ENCODE measurements at places on chromosomes 16 and 17. TPM values are rescaled to one million over a fixed set of nuclear protein-coding genes. Genes with fewer than 3 reads are reported as not detected.

Gene DRC7
- total RNA-seq = 0.55 TPM

Gene NECAB2
- not detected for total RNA-seq

Gene ESRP2
- not detected for total RNA-seq

Gene LMF1
- total RNA-seq = 17.4 TPM

Gene MAPT
- not detected for total RNA-seq

Gene GPR142
- total RNA-seq = not detected

Gene RNF112
- total RNA-seq = not detected

Gene KRT12
- not detected for total RNA-seq

Gene THUMPD1
- total RNA-seq = 39.2 TPM

DNA sequence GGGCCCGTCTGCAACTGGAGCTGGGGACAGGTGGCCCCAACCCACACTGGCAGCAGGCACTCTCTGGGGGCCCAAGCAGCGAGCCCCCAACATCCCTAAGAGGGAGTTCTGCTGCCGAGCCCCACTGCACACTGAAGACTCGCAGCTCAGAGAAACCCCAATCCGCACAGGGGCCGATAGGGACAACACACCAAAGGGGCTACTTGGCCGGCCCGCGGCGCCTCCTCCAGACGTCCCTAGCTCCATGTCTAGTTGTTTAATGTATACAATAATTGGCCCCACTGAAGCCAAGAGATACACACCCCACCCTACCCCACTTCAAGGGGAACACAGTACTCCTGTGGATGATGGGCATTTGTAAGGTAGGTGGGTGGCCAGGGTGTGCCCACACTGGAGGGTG lies 62.7 kb downstream of the ZNF423 start:
- H3K4me1 ChIP-seq = no peaks in the 10 kb centered on the region
- H3K27me3 ChIP-seq = no peaks in the 10 kb centered on the region
- H3K27ac ChIP-seq = no peak overlapping the region
- no peak overlapping the region for H3K4me3 ChIP-seq
- H3K36me3 ChIP-seq = no peaks in the 10 kb centered on the region

GRCh38 chr17:76911299-76912017 lies 43.3 kb downstream of the MGAT5B start:
- H3K4me3 ChIP-seq = no peak overlapping the region
- no peaks in the 10 kb centered on the region for H3K36me3 ChIP-seq
- H3K4me1 ChIP-seq = no peaks in the 10 kb centered on the region
- H3K27ac ChIP-seq = no peak overlapping the region
- DNase-seq = no peak
- H3K27me3 ChIP-seq = no peaks in the 10 kb centered on the region

- no peaks in the 10 kb centered on the region for H3K36me3 ChIP-seq
- DNase-seq = no peak
- no peaks in the 10 kb centered on the region for H3K4me1 ChIP-seq
- H3K4me3 ChIP-seq = no peak overlapping the region
- peaks cover 6% of the 10 kb centered on the region for H3K27me3 ChIP-seq
- H3K27ac ChIP-seq = no peak overlapping the region
Measured at GRCh38 chr17:19328441-19329061, 34.0 kb downstream of the B9D1 start.

DNA sequence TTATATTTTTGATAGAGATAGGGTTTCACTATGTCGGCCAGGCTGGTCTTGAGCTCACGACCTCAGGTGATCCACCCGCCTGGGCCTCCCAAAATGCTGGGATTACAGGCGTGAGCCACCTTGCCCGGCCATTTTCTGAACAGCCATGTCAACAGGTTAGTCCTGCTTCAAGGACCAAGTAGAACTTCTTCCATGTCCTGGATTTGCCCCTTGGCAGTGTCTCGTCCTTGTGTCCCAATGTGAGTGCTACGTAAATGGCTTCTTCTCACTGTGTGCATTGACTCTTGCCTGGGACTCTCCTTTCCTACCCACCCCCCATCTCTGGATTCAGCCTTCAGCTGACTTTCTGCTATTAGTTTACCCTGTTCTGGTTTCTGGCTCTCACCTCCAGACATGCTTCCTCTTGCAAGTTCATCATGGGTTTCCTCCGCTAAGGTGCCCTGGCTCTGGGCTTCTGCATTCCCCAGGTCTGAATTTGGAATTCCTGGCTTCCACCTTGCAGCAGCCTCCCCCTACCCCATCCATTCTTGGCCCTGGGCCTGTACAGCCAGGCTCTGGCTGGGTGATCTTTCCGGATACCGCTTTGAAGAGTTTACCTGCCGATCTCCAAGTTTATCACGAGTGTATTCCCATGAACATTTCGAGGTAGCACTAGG lies 14.0 kb upstream of the IRF8 start:
- no peaks in the 10 kb centered on the region for H3K36me3 ChIP-seq
- H3K4me1 ChIP-seq = peaks cover 31% of the 10 kb centered on the region
- no peak overlapping the region for H3K27ac ChIP-seq
- DNase-seq = no peak

- H3K27ac ChIP-seq = no peak overlapping the region
- no peaks in the 10 kb centered on the region for H3K36me3 ChIP-seq
- no peak for DNase-seq
- peaks cover 8% of the 10 kb centered on the region for H3K27me3 ChIP-seq
Measured at GRCh38 chr17:61499632-61500031, 47.4 kb downstream of the TBX4 start.

DNA sequence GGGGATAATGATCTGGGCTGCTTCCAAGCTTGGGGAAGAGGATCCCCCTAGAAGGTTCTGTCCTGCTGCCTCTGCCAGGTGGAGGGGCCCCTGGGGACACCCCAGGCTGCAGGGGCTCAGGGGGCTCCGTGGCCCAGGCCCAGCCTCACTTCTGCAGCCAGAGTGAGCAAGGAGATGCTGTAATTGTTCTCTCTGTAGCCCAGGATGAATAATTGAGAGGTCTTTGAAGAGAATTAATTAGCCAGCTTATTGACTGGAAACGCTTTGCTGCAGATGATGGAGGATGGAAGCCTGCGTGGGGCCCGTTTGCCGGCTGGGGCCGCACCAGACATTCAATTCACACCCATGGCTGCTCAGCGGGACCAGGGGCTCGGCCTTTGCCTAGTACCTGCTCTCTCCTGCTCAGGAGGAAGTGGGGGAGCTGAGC lies 38.5 kb downstream of the TMEM235 start:
- H3K27me3 ChIP-seq = peaks cover 14% of the 10 kb centered on the region
- peaks cover 9% of the 10 kb centered on the region for H3K4me1 ChIP-seq
- H3K36me3 ChIP-seq = no peaks in the 10 kb centered on the region
- no peak for DNase-seq
- no peak overlapping the region for H3K27ac ChIP-seq

- DNase-seq = no peak
- H3K27me3 ChIP-seq = peaks cover 8% of the 10 kb centered on the region
- H3K4me3 ChIP-seq = no peak overlapping the region
- H3K4me1 ChIP-seq = peaks cover 5% of the 10 kb centered on the region
Measured at GRCh38 chr17:42518046-42518754, 17.8 kb upstream of the NAGLU start.

GRCh38 chr16:87551487-87551886 lies 50.8 kb upstream of the JPH3 start:
- H3K36me3 ChIP-seq = no peaks in the 10 kb centered on the region
- H3K27ac ChIP-seq = no peak overlapping the region
- DNase-seq = no peak

GRCh38 chr16:58198022-58198683 lies at the start of gene CSNK2A2:
Gene CSNK2A2, minus strand, starts transcription at chr16:58198106. Its CDS starts 370 bp downstream, at chr16:58197736.
- peaks cover 26% of the 10 kb centered on the region for H3K4me1 ChIP-seq
- peaks cover 28% of the 10 kb centered on the region for H3K36me3 ChIP-seq
- H3K27me3 ChIP-seq = peaks cover 22% of the 10 kb centered on the region
- peak within 1 kb of the TSS; percentile 81 for H3K27ac ChIP-seq
- DNase-seq = peak; percentile 73

- peaks cover 38% of the 10 kb centered on the region for H3K4me1 ChIP-seq
- H3K27me3 ChIP-seq = no peaks in the 10 kb centered on the region
Measured at GRCh38 chr16:29700253-29700987, 21.4 kb downstream of the QPRT start.

GRCh38 chr17:72189768-72190593 lies 69.2 kb downstream of the SOX9 start:
- H3K27ac ChIP-seq = no peak overlapping the region
- no peaks in the 10 kb centered on the region for H3K4me1 ChIP-seq
- H3K4me3 ChIP-seq = no peak overlapping the region
- no peaks in the 10 kb centered on the region for H3K36me3 ChIP-seq

DNA sequence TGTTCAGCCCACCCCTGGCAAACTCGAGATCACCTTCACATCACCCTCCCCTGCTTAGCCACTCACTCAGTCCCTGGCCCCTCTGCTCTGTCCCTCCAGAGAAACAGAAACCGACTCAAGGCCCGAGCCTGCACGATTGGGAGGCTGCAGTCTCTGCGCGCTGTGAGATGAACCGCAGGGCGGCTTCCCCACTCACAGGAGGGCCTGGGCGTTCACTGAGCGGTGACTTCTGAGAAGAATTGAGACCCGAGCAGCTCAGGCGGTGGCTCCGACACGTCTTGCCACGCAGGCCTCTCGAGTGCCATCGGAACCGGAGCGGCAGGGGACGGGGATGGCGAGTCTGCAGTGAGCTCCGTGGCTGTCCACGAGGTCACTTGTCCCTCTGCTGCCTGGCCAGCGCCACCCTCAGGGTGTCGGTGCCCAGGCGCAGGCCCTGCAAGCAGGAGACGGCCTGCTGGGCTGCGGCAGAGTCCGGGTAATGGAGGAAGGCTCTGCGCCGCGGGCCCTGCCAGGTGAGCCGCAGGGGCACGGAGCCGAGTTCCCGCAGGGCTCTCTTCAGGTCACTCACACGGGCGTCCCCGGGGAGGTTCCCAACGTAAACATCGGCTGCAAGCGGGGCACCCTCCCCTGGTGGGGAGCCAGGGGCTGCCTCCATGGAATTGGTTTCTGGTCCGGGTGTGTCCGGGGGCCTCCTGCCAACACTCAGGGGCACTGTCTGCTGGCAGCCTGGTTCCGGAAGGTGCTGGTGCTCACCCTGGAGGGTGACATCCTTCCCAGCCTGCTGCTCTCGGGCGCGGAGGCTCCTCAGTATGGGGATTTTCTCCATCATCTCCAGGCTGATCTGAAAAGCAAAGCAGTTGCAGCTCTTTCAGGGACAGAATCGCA lies 21.6 kb downstream of the FOXF1 start:
- no peak overlapping the region for H3K4me3 ChIP-seq
- peaks cover 2% of the 10 kb centered on the region for H3K36me3 ChIP-seq
- no peak overlapping the region for H3K27ac ChIP-seq
- H3K27me3 ChIP-seq = no peaks in the 10 kb centered on the region
- DNase-seq = no peak

GRCh38 chr16:27108826-27109665 lies 42.3 kb downstream of the C16orf82 start:
- H3K27me3 ChIP-seq = peaks cover 3% of the 10 kb centered on the region
- no peak for DNase-seq
- H3K4me1 ChIP-seq = peaks cover 6% of the 10 kb centered on the region
- peak overlapping the region; percentile 51 for H3K4me3 ChIP-seq

- H3K27ac ChIP-seq = no peak overlapping the region
- H3K27me3 ChIP-seq = no peaks in the 10 kb centered on the region
- no peak for DNase-seq
- no peak overlapping the region for H3K4me3 ChIP-seq
- H3K36me3 ChIP-seq = no peaks in the 10 kb centered on the region
Measured at GRCh38 chr17:15233022-15233805, 31.9 kb downstream of the PMP22 start.

GRCh38 chr17:32831627-32832243 lies 45.2 kb downstream of the MYO1D start:
- peaks cover 20% of the 10 kb centered on the region for H3K27me3 ChIP-seq
- H3K27ac ChIP-seq = no peak overlapping the region
- no peak overlapping the region for H3K4me3 ChIP-seq

DNA sequence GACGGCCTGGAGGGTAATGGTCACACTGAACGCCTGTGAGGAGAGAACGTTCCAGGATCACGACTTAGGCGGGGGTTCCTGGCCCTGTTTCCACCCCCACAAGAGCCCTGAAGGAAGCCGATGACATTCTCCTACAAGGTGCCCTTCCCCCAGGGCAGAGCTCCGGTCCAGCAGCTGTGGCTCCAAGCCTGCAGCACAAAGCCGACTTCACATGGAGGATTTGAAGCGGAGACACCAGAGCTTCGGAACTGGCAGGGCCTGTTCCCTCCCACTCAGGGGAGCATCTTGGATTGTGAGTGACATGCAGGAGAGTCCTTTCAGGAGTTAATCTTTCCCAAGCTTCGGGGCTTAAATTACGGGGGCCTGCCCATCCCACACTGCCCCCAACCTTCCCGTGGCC lies 5.0 kb downstream of the FADS6 start:
- no peaks in the 10 kb centered on the region for H3K4me1 ChIP-seq
- no peak overlapping the region for H3K4me3 ChIP-seq
- H3K27me3 ChIP-seq = peaks cover 20% of the 10 kb centered on the region
- no peaks in the 10 kb centered on the region for H3K36me3 ChIP-seq
- no peak for DNase-seq

DNA sequence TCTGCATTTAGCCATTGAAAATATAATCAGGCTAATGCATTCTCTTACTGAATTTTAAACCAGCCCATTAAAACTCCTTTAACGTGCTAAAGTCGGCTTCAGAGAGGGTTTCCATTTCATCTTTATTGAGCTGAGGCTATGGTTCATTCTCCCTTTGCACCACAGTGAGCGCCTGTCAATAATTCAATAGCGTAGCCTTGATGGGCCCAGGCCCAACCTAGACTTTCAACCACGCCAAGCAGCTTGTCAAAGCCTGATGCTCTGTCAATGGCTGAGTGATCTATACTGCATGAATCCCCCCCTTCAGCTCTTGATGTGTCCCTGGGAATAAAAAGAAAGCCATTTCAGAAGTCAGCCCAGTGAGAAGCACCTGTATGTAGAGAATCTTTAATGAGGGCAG lies 106.0 kb downstream of the RBFOX1 start:
- H3K36me3 ChIP-seq = no peaks in the 10 kb centered on the region
- no peak overlapping the region for H3K4me3 ChIP-seq
- H3K27ac ChIP-seq = no peak overlapping the region
- DNase-seq = no peak

DNA sequence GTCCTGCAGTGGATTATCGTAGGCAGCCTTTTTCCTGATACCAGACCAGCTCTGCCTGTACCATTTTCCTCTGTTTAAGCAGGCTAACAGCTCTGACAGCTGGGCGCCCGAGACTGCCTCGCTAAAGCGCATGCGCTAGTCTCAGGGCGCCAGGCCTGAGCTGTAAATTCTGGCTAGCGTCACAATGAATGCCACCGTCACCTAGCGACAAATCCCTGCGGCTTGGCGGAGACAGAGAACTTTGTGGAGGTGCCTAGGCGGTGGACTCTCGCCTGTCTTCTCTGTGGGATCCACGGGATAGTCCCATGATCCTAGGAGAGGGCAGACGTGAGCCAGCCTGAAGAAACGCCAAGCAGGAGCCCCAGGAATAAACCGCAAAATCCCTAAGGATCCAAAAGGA lies 573.9 kb downstream of the KCNJ18 start:
- H3K27ac ChIP-seq = no peak overlapping the region
- DNase-seq = no peak
- H3K4me1 ChIP-seq = no peaks in the 10 kb centered on the region
- no peaks in the 10 kb centered on the region for H3K36me3 ChIP-seq
- H3K4me3 ChIP-seq = no peak overlapping the region

GRCh38 chr17:74151551-74152315 lies 51.7 kb upstream of the RPL38 start:
- H3K27ac ChIP-seq = no peak overlapping the region
- peaks cover 4% of the 10 kb centered on the region for H3K27me3 ChIP-seq

- H3K4me1 ChIP-seq = no peaks in the 10 kb centered on the region
- H3K4me3 ChIP-seq = no peak overlapping the region
- H3K27me3 ChIP-seq = no peaks in the 10 kb centered on the region
- H3K27ac ChIP-seq = no peak overlapping the region
Measured at GRCh38 chr17:71726341-71726740, 394.5 kb upstream of the SOX9 start.
